Activated CD8-positive, alpha-beta memory T cell treated with anti-CD3 and anti-CD28 coated beads, Interleukin-2, amount 50 U/mL, for 4 hours (primary cell): ENCODE measurements at places on chromosomes 5 and 9.

DNA sequence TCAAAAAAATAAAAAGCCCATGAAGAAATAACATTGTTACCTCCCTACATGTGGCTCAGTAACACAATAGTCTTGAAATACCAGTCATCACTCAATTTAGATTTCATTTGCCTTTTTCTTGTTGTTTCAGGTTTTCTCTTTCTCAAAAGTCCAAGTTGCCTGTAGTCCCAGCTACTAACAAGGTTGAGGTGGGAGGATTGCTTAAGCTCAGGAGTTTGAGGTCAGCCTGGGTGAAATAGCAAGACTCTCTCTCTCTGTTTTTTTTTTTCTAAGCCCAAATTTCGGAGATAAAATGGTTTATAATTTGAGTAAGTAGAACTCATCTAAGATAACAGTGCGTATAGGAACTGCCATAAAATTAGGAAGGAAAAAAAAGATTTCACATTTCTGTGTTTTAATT, 17.5 kb upstream of the NDUFS4 start:
- DNase-seq, result no peak

- no peak for DNase-seq
Observed at GRCh38 chr5:104171958-104172690, 609.5 kb upstream of the NUDT12 start.

GRCh38 chr5:117888688-117889087, 1099.7 kb downstream of the DTWD2 start:
- no peak for DNase-seq

DNA sequence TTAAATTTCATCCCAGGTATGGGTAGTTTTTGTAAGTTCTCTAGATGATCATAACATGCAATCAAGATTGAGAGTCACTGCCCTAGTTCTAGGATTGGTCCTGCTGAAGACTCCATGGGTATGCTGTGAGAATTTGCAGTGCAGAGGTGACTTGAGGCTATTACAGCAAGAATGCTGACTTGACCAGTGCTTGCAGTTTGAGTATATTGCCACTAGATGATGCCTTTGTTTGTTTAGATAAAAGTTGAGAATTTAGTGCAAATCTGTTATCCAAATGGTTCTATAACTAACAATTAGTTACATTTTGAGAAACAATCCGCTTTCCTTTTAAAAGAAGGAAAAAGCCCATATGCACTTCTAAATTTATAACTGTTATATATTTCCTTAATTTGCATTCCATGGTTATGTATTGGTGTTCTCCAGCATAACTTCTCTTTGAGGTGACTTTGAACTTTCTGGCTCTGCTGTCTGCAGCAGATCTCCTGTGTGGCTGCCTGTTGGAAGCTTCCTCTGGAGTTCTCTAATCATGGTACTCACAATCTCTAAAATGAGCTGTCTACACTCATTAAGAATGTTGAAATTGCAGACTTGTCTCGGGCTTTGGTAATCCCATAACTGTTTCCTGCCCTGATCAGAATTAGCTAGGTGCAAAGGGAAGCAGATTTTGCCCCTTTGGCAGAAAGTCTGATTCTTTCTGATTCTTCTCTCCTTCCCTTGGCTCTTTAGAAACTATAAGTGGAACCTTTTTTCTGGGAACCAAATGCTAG, 24.9 kb downstream of the MELK start:
- DNase-seq, result no peak

GRCh38 chr5:1152156-1152555, 40.3 kb upstream of the SLC12A7 start:
- no peak for DNase-seq

DNA sequence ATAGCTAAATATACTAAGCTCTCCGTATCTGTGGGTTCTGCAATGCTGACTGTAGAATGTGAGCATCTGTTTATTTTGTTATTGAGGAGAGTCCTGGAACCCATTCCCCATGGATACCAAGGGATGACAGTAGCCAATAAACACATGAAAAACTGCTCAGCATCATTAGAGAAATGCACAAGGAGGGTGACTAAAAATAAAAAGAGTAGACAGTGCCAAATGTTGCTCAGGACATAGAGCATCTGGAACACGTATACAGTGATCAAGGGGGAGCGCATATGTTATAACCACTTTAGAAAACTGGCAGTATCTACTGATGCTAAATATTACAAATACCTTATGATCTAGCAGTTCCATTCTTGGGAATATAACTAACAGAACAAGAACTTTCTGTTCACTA, 31.0 kb downstream of the MARCHF6 start:
- DNase-seq, result no peak

DNA sequence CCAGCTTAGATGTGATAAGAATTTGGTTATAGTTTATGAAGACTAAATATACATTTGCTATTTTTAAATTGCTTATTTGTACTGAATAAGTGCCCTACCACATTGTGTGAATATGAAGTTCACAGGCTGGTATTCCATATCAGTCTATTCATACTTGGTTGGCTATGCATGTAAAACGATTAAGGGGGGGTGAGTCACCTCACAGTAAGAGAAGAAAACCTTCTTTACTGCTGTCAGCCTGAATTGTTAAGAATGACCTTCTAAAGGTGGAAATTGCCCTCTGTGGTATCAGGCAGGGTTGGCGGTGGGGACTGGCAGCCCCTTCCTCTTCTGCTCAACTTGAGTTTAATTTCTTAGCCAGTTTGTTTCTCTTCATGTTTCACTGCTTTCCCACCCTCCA, 127.0 kb upstream of the RPS23 start:
- no peak for DNase-seq
